C1 segment of cervical spinal cord (tissue), 14 donors: ENCODE measurements at places on chromosomes 3 and 15.
A peak's percentile ranks its signal among the peaks of the same experiment; 100 is the strongest.

GRCh38 chr15:33737687-33738601 is 230.4 kb upstream of the CHRM5 start:
- DNase-seq = peak; percentile 17

DNA sequence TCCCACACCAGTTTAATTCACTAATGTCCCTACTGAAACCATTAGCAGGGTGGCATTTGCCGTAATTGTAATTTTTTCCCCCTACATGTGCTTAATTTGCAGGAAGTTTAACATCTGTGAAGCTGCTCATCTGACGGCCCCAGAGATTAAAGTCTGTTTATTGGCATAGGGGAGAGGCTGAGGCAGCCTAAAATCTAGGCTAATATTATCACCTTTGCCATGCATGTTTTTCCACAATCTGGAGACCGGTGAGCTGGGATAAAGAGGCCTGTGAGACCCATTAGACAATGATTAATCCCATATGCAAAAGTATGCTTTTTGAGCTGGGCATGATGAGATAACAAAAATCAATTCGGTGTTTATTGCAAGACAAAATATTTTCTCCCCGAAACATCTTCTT is 561.2 kb upstream of the ALCAM start:
- DNase-seq = no peak

DNA sequence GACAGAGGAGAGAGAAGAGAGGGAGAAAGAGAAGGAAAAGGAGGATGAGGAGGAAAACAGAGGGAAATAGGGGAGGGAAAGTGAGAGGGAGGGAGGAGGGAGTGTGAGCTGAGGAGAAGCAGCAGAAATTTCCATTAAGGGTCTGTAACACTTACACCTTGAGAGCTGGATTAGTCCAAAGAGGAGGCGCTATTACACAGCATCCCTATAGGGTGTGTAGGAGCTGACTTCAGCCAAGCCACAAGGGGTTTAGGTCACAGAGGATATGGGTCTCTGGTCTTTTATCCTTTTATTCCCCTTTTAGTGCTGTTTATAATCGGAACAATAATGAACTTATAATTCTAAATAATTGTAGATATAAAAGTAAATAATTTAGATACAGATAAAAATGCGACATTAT is 230.4 kb downstream of the GABRG3 start:
- no peak for DNase-seq

DNA sequence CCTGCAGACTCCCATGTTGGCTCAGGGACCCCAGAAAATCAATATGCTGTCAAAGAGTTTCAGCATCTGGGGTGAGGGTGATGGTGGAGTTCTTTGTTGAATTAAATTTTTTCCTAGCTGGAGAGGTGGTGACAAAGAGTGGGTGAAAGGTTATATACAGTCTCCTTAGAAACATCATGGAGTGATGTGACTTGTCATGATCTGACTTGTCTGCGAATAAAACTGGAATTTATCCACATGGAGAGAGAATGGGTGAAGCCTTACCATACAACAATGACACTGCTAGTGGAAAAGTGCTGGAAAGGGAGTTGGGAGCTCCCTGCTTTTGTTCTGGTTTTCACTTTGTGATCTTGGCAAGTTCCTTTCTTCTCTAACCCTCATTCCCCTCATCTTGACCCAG is 75.0 kb downstream of the ARNT2 start:
- DNase-seq = no peak

- DNase-seq = no peak
These were observed 219.6 kb downstream of the MTHFS start for GRCh38 chr15:79677241-79677640.

GRCh38 chr3:19399836-19400235 is 251.5 kb downstream of the KCNH8 start:
- DNase-seq = no peak

DNA sequence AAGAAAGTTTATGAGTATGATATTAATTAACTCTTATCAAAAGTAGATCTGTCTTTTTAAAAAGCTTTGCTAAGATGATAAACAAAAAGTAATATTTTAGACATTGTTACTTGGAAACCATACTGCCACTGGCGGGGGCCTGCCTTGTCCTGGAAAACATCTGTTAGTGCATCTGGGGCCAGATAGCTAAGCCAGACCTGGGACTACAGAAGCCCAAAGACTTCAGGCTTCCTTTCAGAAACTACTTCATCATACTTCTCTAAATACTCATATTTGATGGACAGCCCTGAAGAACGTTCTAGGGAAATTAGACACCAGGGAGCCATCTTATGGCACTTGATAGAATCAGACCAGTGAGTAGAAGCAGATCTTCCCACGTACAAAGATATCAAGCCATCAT is 795.4 kb upstream of the SEMA6D start:
- DNase-seq = no peak

DNA sequence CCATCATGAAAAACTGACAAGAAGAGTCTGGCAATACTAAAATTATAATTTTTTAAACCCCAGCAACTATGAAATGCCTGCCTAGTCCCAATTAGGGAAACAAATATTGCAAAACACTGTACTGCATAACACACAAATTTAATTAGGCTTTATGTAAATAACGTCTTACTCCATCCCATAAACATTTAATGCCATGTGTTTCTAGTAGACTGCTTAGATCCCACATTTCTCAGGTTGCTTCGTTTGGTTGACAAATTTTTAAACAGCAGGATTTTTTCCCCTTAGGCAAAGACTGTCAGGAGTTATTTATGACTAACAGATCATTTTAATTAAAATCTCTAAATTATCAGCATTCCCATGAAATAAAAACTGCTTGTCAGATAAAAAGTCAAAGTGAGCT is 29.9 kb downstream of the EIF2AK4 start:
- no peak for DNase-seq

- no peak for DNase-seq
These were observed 557.1 kb downstream of the NLGN1 start for GRCh38 chr3:173954647-173955046.

DNA sequence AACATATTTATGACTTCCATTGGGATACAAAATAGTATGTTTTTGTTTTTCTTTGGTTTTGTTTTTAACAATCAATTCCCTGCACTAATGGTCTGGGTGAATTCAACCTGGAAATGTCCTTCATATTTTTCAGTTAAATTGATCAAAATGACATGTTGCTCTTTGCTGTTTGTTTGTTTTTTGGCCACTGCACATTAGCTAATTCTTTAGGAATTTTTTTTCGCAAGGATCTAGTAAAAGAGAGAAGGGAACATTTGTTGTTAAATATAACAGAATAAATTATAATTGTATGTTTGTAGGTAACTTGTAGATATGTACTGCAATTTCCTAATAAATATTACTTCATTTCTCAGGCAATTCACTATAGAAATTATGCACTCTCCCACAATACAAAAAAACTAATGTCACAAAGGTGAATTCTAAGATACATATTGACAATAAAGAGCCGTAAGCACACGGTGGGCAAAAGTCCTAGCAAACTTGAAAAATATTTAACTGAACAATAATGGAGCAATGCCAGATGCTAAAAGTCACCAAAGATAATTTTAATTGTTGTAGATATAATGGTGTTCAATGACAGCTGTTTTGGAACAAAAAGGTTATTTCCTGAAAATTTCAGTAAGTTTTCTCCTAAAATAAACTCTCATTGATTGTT is 21.4 kb upstream of the PPARG start:
- no peak for DNase-seq

DNA sequence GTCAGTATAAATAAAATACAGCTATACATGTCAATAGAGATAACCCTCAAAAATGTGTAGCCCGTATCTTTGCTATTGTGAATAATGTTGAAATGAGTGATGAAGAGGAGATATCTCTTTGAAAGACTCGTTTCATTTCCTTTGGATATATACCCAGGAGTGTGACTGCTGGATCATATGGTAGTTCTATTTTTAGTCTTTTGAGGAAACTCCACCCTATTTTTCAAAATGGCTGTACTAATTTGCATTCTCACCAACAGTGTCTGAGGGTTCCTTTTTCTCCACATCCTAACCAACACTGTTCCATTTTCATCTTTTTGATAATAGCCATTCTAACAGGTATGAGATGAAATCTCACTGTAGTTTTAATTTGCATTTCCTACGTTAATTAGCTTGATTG is 237.5 kb upstream of the GBE1 start:
- no peak for DNase-seq

GRCh38 chr3:115634052-115634451 is 10.7 kb downstream of the GAP43 start:
- DNase-seq = no peak

GRCh38 chr3:86451749-86452148 is 539.2 kb downstream of the VGLL3 start:
- no peak for DNase-seq

DNA sequence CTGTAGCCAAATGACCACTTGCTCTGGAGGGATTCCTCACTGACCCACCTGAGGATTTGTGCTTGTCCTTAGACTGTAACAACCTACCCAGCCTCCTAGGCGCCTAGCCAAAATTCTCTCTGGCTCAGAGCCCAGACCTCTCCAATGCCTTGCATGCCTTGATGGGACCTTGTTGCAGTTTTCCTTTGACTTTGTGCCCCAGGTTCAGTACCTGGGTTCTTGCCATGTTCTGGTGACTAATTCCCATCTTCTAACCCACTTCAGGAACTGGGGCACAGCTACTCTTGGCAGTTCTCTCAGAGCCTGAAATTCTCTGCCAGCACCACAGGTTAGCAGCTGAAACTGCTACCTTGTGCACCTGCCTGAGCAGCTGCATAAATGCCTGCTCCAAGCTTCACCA is 27.0 kb upstream of the UBE3A start:
- no peak for DNase-seq

- DNase-seq = no peak
These were observed 143.5 kb upstream of the TPM1 start for GRCh38 chr15:62899090-62899493.

GRCh38 chr3:182769673-182770072 is 23.6 kb upstream of the ATP11B start:
- no peak for DNase-seq

DNA sequence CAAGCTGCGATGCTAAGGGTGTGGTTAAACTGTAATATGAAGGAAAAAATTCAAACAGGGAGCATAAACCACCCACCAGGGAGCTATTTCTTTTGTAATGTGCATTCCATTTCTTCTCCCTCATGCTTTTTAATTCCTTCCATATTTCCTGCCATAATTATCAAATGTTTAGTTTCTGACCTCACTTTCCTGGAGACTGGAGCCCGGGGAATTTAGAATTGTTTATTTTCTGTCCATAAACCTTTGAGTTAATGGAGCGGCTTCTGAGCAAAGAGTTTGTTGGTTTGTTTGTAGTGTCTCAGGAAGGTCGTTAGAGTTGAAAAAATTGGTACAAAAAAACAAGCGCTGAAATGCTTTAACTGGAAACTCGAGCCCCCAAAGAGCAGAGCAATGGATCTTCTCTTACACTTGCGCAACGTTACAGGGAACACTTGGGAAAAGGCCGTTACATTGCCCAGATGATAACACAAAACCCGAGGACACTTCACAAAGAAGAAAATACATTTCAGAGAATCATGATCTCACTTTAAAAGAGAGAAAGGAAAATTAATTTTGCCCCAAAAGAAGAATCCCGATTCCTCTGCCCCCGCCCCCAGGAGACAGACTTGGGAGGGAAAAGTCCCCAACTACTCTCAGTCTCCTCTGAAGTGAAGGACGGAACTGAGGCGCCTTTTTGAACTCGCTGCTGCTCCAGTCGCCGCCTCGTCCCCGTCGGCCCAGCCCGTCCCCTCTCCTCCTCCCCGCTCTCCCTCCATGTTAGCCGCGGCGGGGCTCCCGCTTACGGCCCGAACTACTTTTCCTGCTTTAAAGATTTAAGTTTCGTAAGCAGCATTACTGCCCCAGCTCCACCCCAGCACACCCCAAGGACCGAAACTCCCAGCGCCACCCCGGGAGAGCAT is 842 bp downstream of the FSTL1 start:
- no peak for DNase-seq

- DNase-seq = no peak
These were observed 64.1 kb upstream of the POMGNT2 start for GRCh38 chr3:43169987-43170386.

- DNase-seq = no peak
These were observed 11.3 kb downstream of the SHQ1 start for GRCh38 chr3:72836923-72837322.

- no peak for DNase-seq
These were observed 361.8 kb downstream of the FGF12 start for GRCh38 chr3:192365571-192365970.

DNA sequence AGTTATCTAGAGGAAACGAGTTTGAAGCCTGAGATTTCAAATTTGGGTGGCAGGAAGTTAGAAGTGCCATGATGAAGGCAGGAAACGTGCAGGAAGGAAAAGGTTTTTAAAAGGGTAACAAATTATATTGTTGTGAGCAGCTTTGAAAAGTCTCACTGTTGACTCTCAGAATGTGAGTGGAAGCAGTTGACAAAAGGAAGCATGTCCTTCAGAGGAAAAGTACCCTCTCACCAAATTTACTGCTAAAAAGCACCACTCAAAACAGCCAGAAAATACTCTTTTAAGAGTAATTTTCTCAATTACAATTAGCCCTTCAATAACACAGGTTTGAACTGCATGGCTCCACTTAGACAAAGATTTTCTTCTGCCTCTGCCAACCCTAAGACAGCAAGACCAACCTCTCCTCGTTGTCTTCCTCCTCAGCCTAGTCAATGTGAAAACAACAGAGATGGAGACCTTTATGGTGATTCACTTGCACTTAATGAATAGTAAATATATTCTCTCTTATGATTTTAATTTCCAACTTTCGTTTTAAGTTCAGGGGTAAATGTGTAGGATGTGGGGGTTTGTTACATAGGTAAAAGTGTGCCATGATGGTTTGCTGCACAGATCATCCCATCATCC is 117.1 kb upstream of the LIPC start:
- DNase-seq = no peak

DNA sequence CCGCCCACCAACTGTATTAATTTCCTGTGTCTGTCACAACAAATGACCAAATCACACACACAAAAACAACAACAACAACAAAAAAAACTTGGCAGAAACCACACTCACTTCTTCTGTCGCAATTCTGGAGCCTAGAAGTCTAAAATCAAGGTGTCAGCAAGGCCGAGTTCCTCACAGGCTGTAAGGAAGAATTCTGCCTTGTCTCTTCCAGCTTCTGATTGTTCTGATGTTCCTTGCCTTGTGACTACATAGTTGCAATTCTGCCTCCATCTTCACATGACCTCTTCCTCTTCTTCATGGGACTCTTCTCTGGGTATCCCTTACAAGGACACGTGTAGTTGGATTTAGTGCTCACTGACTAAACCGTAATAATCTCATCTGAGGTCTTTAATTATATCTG is 61.4 kb downstream of the IL12A start:
- DNase-seq = no peak

- no peak for DNase-seq
These were observed 218.6 kb downstream of the GREM1 start for GRCh38 chr15:32936283-32936918.

GRCh38 chr15:44243141-44243540 is 45.4 kb upstream of the GOLM2 start:
- no peak for DNase-seq

- no peak for DNase-seq
These were observed 21.0 kb downstream of the PFKFB4 start for GRCh38 chr3:48535578-48535977.

- no peak for DNase-seq
These were observed 216.8 kb downstream of the RPLP1 start for GRCh38 chr15:69669446-69669845.

- no peak for DNase-seq
These were observed 334.4 kb upstream of the THRB start for GRCh38 chr3:24829011-24829581.
